ENCODE measurements at places on chromosomes 1 and 21.

DNA sequence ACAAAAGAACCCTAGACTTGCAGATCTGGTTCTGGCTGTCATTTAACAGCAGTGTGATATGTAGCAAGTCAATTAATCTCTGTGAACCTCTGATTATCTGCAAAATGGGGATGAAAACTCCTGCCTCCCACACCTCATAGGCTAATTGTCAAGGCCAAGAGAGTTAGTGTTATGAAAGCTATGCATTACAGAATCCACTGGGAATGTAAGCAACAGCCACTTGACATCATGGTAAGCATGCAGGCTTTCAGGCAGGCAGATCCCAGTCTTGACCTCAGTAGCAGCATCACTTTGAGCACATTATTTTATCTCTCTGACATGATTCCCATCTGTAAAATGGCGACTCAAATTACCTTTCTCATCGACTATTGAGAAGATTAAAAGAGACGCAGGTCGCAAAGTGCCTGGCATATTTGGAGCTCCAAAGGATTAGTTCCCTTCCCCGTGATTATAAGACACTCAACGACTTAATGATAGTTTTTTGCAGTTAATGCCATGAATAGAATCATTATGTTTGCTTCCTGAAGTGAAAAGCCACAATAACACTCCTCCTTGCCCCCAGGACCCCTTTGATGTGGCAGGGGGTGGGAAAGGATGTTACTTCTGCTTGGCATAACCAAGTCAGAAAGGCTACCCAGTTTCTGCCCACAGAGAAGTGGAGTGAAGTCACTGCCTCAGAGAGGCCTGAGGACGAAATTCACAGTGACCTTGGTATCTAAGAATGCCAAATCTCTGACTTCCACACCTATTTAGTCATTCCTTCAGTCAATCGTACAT is 273.0 kb upstream of the NFIA start:
- no peak for DNase-seq

DNA sequence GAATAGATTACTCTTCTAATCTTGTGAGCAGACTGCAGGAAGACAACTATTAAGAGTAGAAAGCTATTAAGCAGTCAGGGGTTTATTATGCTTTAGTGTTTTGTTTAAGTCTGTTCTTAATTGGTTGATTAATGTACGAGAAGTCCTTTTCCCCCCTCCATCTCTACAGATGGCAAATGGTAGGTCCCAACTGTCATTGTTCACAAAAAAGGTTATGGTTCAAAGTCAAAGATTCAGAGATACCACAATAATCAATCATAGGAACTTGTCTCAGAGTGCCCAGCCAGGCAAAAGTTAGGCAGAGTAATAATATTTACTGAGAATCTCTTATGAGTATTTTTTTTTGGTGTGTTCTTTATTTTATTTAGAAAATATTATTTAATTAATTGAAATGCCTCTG is 26.8 kb downstream of the NFIA start:
- no peak for DNase-seq

GRCh38 chr1:22451702-22452480 is at the start of gene ZBTB40:
Gene ZBTB40 (plus strand): TSS chr1:22451851. CDS start chr1:22489949, 38,098 bp downstream.
- DNase-seq: peak; percentile 98

GRCh38 chr1:175195798-175196197 is 3.2 kb upstream of the KIAA0040 start:
- DNase-seq: no peak

DNA sequence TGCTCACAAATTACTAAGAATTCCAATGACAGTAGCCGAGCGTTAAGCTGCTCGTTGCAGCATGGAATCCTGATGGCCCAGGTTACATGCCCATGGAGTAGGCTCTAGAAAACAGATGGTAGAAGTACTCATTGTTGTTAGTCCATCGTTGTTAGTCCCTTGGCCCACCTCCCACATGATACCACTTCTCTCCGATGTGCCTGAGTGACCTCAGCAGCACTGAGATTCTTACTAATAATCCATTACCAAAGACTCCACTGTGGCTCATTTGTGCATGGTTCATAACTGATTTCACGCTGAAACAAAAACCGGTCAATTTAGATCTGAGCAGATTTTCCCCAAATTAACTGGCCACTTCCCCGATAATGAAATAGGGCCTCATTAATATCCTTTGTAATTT is 772.3 kb upstream of the CXADR start:
- no peak for DNase-seq

DNA sequence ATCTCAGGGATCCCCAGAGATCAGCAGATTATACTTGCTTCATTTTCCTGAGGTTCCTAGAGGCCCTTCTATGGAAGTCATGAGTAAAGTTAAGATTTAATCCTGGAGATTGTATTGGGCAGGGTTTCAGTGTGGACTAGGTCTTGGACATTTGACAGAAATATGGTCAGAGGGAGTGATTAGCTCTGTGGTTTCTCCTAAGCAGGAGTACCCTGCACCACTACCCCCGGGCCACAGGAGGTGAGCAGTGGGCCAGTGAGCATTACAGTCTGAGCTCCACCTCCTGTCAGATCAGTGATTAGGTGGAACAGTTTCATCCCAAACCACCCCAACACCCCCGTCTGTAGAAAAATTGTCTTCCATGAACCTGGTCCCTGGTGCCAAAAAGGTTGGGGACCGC is 43.2 kb downstream of the PHACTR4 start:
- DNase-seq: no peak

- no peak for DNase-seq
Measured at GRCh38 chr1:197763769-197764168, 11.5 kb downstream of the DENND1B start.
